ENCODE measurements at places on chromosomes 2 and 18.
A peak's percentile ranks its signal among the peaks of the same experiment; 100 is the strongest.

DNA sequence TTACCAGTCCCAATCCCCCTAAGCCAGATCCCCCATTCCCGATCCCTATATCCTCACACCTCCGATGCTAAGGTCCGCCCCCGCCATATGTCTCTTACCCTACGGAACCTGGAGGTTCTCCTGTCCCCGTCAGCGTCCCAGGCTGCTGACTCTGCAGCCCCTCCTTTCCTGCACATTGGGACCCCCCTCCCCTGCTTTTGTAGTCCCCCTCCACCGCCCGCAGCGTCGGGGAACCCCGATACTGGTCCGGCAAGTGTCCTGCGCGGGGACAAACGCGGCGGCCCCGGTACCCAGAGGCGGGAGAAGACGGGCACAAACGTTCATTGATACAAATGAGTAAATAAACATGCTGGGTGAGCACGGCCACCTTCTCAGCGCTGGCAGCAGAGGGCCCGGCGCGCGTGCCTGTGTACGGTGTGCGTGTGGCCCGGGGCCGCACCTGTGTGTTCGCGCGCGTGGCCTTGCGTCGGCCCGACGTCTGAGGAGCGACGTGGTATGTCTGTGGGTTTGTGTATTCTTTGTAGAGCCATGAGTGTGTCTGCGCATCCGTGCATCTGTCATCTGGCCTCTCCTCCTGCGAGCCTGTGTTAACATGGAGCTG, 2.0 kb upstream of the CYP26B1 start:
- no peak for DNase-seq

DNA sequence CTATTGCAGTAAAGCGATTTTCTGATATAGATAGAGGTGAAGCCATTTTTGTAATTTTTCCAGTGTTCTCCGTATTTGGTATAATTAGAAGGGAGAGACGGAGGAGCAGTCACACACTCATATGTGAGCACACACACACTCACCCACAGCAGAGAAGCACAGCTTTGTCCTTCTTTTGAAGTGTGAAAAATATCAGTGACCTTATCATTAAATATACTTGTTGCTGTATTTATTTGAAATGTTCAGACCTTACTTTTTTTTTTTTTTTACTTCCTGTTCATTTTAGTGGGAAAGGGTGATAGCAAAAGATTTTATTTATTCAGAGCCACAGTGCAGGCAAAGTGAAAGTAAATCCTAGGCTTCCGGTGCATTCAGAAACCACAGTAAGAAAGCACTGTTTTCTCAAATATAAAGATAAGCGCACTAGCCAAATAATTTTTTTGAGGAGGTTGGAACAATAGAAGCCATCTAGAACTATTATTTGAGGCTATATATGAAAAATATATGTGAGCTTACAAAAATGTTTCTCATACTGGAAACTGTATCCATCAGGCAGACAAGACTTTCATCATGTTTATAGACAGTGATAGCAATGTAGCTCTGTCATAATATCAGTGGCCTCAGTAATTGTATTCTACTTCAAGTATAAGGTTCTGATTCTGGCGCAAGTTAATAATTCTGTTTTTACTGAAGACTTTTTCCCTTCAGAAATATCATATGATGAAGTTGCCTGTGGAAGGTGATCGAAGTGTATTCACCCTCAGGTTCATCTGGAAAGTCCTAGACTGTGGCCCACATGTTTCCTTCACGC, 37.2 kb downstream of the TSHZ1 start:
- no peak for DNase-seq

- no peak for DNase-seq
These were observed 14.9 kb downstream of the ATAD2B start for GRCh38 chr2:23912054-23912453.

DNA sequence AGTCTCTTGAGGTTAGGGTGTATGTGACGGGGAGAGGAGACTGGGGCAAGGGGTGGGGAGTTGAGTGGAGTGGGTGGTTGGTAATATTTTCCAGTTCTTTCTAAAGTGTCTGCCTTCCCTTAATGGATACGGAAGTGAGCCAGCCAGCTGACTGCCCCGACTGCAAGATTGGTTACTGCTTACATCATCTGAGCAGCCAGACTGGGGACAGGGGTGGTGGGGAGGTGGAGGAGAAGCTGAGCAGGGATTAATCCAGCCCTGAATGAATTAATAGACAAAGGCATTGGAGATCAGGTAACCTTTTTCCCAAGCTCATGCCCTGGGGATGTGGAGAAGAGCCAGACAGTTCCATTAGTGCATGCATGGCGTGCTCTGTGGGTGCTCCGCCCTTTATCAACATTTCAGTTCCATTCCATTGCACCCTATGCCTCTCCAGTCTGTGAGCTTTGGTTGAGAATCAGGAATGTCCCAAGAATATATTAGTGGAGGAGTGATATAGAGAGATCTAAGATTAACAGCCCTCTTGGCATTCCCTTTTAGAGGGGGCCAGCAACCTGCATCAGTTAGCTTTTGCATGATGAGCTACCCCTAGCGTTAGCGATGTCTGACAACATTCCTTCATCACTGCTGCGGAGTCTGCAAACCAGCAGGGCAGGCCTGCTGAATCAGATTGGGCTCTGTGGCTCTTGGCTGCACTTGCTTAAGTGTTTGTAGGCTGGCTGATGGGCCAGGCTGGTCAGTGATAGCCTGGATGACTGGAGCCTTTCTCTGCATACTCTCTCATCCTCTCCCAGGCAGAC, 67.4 kb downstream of the TNP1 start:
- peak; percentile 64 for DNase-seq

- no peak for DNase-seq
These were observed 2.9 kb upstream of the PTPN4 start for GRCh38 chr2:119756837-119757236.

DNA sequence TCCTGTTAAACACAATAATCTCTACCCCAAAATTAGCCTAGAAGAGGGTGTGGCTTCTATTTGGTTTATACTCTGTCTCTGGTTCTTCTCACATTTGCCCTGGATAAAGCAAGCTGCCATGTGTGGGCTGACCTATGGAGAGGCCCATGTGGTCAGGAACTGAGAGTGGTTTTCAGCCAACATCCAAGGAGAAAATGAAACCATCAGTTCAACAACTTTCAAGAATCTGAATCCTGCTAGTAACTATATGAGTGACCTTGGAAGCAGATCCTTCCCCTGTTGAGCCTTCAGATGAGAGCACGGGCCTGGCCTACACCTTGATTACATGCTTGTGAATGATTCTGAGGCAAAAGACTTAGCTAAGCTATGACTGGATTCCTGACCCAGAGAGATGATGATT, 11.5 kb upstream of the TRIB2 start:
- DNase-seq, result no peak

DNA sequence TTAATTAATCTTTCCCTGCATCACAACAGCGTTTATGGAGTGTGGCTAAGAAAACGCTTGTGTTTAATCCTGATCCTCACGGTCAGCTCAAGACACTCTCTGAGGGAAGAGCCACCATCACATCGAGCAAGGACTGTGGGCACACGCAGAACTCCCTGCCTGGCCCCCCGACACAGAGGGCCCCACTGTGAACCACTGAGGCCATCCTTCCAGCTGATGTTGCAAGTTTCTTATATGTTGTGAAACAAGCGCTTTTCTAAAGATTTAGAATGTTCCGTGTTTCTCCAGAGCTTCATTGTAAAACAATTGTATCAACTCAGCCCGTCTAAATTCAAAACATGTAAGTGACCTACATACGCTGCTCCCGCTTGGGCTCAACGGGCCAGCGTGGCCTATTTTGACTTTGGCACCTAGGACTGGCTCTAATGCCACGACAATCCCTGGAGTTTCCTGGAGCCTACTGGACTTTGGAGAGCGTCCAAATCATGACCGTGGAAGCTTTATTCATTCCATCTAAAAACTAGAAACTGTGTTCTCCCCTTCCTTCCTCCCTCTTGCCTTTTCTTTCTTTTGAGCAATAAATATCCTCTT, 34.9 kb downstream of the SERPINE2 start:
- no peak for DNase-seq

DNA sequence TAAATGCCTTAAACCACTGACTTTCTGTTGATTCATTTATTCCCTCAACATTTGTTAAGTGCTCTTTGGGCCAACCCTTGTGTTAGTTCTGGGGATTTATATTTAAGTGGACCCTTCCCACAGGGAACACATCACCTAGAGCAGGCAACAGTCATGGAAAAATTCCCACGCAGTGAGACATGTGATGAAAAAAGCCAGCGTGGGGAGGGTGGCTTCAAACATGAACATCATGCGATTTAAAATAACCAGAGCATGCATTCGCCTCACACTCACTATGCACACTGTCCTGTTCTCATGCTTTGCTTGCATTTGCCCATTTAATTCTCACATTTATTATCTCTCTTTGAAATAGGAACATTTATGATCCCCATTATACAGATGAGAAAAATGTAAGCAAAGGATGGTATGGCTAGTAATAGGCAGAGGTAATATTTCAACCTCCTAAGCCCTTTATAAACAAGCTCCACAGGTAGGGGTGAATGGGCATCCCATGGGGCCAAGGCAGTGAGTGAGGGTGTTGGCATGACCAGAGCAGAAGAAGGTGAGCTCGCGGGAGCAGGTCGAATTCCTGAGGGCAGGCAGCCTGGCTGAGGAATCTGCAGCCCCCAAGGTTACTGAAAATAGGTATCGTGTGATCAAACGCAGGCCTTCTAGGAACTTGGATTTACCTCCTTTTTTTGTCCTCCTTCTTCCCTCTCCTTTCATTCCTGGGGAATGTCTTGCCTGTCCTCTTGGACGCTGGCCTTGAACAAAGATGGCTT, 297.8 kb downstream of the MYCN start:
- DNase-seq, result no peak

GRCh38 chr2:11279398-11279797, 65.0 kb downstream of the ROCK2 start:
- DNase-seq, result no peak

DNA sequence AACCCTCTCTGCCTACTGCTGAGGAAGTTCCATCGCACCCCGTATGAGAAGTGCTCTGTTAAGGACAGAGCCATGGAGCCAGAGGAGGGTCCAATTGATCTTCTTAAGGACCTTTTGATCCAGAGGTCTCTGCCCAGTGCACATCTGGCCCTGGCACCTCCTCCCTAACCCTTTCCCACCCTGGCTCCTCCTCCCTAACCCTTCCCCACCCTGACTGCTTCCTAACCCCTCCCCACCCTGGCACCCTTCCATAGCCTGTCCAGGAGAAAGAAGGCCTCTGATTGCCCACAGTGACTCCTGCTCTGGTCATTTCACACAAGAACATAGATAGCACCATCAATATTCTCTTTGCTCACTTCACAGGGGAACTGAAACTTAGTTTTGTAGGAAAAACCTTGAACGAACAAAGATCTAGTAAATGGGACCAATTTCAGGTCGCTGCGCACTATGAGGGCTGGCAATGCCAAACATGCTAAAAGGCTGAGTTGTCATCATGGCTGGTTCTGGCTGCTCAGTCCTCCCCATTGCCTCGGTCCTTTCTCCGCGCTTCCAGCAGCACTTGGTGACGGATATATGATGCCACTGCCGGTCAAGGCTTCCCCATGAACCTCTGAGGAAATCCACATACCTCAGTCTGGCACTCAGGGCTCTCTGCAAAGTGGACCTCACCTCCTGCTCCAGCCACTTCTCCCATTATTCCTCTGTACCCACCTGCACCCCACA, 49.2 kb downstream of the PKDCC start:
- no peak for DNase-seq

Data from ELF-1 (cell line).